Fibroblast of skin of right biceps (primary cell): ENCODE measurements at places on chromosomes 4 and X.

DNA sequence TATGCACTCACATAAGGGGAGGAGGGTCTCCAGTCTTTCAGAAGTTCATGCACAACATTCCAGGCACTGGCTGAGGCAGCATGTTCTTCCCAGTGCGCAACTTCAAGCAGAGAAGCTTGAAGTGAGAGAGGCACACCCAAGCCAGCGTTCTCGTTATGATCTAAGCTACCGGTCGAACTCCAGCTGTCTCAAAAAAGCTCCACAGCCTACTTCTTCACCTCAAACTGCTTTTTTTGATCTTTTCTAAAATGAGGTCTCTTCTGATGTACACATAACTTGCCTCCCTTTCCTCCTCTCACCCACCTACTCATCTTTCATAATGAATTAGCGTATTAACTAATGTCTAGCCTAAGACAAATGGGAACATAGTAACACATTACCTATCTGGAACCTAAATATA is 25.3 kb downstream of the GPC4 start:
- DNase-seq, result no peak

GRCh38 chr4:78557841-78558240 is 6.3 kb downstream of the ANXA3 start:
- DNase-seq, result no peak

DNA sequence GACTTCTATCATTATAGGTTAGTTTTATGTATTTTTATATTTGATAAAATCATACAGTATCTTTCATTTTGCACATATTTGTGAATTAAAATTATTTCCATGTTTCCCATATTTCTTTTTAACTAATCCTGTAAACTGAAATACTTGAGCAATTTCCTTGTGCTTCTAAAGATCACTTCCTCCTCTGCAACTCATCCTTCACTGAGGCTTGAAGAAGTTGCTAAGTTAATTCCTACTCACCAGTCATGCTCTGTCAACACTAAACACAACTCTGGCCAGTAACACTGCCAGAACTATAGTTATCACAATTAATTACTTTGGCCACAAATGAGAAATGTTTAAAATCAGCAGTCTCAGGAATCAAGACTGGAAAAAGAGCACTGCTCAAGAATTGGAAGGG is 6.7 kb downstream of the SPATA4 start:
- peak; percentile 26 for DNase-seq

- DNase-seq, result no peak
Measured at GRCh38 chr4:89356086-89356485, 48.5 kb upstream of the GPRIN3 start.

GRCh38 chr4:48090621-48091020 is 43.4 kb downstream of the TXK start:
- DNase-seq, result no peak

DNA sequence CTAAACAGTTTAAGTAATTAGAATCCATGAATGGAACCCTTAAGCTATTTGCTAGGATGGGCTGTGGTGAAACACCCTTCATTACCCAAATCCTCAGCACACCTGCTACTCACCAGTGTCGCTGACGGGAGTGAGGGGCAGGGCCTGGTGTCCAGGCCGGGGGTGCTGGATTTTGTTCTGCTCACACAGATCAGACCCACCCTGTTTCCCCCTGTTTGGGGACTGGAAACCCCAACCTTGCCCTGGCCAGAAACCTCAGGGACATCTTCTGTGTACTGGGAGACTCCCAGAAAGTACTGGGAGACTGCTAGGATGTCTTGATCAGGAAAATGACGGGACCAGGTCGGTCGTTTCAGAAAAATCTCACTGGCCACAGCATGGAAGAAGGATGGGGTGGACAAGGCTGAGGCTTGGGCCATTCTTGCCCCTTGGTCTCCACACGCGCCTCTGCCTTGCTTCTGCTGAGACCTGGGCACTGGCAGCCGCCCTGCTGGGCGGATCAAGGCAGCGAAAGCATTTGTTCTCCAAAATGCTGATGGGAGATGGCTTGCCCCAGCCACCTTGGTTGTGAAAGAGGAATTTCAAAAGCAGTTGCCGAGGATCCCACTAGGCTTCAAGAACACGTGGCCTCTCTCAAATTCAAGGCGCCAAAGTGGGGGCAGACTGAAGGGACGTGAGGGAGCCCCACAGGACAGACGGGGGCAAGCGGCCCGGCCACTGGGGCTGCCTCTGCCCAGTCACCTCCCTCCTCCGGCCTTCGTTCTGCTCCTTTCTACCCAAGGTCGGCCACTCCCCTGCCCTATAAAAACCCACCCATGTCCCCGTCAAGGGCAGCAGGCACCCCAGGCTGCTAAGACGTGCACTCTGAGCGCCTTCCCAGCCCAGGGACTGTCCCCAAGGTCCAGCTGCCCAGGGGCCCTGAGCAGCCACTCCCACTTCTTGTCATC is 23.5 kb upstream of the PDE6B start:
- DNase-seq, result no peak

DNA sequence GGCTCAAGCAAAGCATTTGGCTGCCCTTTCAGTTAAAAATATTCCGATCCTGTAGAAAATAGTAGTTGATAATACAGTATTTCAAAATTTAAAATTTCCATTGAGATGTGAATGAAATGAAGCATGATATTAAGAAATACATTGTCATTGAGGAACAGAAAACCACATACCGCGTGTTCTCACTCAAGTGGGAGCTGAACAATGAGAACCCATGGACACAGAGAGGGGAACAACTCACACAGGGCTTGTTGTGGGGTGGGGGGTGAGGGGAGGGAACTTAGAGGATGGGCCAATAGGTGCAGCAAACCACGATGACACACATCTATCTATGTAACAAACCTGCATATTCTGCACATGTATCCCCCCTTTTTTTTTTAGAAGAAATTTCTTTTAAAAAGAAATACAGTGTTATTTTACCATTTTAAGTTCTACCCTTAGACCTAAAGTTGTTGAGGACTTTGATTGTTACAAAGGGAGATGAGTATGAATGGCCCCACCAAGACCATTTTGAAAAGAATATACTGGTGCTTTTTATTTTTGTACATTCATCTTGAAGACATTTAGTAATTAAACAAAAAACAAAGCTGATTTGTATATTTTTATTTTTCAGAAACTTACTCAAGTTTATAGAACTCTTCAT is 52.0 kb upstream of the IL13RA1 start:
- no peak for DNase-seq

- no peak for DNase-seq
Measured at GRCh38 chr4:107292979-107293378, 256.9 kb upstream of the DKK2 start.

- peak; percentile 52 for DNase-seq
Measured at GRCh38 chr4:80407246-80407645, 71.7 kb downstream of the CFAP299 start.

GRCh38 chr4:158102904-158103303 is 69.9 kb downstream of the GASK1B start:
- no peak for DNase-seq

GRCh38 chrX:2574271-2574670 is 73.5 kb upstream of the DHRSX start:
- no peak for DNase-seq

GRCh38 chrX:112849016-112849415 is 8.4 kb upstream of the AMOT start:
- no peak for DNase-seq

DNA sequence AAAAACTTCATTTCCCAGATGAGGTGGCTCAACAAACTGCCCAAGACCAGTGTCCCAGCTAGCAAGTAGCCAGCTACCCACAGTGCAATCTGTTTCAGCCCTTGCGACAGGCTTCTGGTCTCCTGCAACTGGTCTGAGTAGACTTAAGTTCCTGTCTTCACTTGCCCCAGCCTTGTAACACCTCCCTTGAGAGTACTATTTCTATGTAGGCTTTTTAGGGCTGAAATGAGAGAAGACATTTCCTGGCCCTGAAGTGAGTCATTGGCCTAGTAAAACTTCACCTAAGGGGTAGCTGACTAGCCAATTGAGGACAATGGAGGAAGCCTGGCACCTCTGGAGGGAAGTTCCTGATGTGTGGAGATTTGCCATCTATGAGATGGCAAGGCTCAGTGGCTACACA is 80.1 kb upstream of the STIM2 start:
- peak; percentile 62 for DNase-seq

GRCh38 chr4:172947594-172947993 is 221.0 kb upstream of the GALNT7 start:
- no peak for DNase-seq

DNA sequence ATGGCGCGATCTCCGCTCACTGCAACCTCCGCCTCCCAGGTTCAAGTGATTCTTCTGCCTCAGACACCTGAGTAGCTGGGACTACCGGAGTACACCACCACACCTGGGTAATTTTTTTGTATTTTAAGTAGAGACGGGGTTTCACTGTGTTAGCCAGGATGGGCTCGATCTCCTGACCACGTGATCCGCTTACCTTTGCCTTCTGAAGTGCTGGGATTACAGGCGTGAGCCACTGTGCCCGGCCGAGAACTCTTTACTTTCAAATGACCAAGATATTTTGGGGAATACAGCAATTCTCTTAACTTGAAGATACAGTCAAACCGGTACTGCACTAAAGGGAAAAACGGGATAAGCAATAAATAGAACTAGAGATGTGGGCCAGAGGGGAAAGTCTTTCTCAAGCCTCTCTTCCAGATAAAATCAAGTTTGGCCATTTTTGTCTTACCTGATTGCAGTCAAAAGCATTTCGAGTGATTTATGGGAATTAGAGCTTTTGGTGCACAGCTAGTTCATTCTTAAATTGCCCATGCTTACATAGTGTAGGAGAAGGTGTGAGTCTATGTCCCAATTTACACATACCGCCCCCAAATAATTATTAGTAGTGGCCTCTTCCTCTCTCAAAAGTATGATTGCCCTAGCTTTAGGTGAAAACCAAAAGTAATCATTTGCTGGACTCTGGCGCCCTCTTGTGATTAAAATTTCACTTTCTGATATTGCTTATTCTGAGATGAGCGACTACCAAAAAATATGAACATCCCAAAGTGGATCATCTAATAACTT is 53.2 kb upstream of the ABCG2 start:
- DNase-seq, result peak; percentile 45

- peak; percentile 93 for DNase-seq
Measured at GRCh38 chrX:154735695-154736393, 15.0 kb downstream of the GAB3 start.

- peak; percentile 8 for DNase-seq
Measured at GRCh38 chr4:5678977-5679376, 29.4 kb downstream of the EVC2 start.

- DNase-seq, result peak; percentile 17
Measured at GRCh38 chr4:24527371-24527770, 57.0 kb downstream of the DHX15 start.

- no peak for DNase-seq
Measured at GRCh38 chr4:68718447-68719074, 48.1 kb upstream of the UGT2B15 start.

DNA sequence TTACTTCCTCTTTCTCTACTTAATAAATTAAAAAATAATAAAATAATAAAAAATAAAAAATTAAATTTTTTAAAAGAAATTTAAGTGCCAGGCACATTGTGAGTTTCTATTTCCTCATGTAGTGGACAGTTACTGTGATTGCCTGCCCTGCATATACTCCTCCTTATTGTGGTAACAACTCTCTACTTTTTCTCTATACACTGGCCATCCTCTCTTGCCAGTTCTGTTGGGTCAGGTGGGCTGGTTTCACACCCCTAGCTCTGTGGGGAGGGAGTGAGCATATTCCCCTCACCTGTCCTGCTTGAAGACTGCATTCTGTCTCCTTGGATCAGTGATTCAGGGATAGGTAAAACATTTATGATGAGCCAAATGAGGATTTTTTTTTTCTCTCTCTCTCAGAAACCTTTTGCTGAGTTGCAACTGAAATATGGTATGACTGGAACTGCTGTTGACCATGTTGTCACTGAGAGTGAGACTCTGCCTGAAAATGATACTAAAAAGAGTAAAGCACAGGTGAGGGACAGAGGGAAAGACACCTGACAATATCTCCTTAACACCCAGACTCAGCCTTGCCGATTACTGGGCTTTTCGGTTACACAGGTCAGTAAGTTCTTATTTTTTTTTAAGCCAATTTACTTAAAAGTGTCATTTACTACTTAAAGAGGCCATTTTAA is 37.2 kb downstream of the CXXC4 start:
- DNase-seq, result no peak

DNA sequence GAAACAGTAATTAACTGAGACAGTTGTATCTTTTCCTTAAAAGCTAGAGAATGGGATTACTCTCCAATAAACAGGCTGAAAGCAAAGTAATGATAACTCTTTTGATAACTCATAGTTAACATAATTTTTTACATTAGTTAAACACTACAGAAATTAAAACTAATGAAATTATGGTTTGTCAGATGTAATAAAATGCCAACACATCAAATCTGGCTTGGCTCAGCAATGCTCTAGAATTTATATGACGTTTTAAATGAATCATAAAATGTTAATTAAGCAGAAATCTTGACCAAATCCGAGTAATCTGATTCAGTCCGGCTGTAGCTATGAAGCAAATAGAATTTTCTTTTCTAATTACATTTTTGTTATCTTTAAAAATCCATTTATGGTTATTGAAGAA is 244.2 kb upstream of the NR3C2 start:
- DNase-seq, result no peak

- DNase-seq, result no peak
Measured at GRCh38 chrX:82218361-82218760, 1016.5 kb downstream of the SH3BGRL start.

GRCh38 chr4:104490096-104490769 is 4.5 kb downstream of the CXXC4 start:
- no peak for DNase-seq

GRCh38 chr4:83388313-83388676 is 53.6 kb upstream of the HPSE start:
- no peak for DNase-seq

DNA sequence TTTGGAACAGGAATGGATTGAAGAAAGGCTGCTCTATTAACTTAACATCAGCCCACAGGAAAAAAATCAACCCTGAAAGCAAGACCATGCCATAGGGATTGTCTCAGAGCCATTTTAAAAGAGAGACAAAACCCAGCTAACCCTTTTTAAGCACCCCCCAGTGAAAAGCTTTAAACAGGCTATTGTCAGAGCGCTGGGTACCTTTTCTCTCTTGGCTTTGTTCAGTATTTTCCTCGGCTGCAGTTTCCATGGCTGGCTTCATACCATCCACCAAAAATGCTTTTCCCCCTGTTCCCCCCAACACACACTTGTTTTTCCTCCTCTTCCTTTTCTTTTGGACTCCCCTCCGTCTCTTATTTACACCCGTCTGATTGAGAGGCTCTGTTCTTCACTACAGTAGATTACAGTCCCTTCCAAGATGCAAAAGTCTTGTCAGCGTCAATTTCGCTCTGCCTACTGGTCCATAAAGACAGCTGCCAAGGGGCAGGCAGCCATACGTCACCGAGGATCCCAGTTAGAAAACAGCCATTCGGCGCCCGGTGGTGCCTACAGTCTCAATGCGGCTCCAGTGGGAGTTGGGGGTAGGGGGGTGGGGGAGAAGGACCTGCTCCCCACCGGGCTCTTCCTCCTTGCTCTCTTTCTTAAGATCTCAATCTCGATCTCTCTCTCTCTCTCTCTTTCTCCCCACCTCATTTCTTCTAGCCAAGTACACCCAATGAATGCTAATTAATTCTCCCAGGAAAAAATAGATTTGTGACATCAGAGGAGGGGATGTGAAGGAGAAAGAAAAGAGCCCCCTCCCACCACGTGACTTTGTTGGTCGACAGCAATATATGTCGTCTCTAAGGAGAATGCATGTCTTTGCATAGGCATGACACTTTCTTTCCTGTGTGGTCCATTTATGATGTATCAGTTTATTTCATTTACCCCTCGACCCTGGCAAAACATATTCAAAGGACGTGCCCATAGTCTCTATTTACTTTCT is at the start of gene GPM6B:
Gene GPM6B (minus strand): TSS at position 451 of the 985 bp plus-strand sequence. CDS start 189 bp downstream, at position 262.
- no peak for DNase-seq

GRCh38 chr4:105356194-105356593 is 117.7 kb downstream of the PPA2 start:
- DNase-seq, result no peak

GRCh38 chrX:2388669-2389068 is 112.1 kb downstream of the DHRSX start:
- DNase-seq, result peak; percentile 11
